ENCODE measurements at places on chromosomes 3 and 15.

GRCh38 chr3:157354722-157355121 is 81.9 kb upstream of the PTX3 start:
- DNase-seq, result no peak

DNA sequence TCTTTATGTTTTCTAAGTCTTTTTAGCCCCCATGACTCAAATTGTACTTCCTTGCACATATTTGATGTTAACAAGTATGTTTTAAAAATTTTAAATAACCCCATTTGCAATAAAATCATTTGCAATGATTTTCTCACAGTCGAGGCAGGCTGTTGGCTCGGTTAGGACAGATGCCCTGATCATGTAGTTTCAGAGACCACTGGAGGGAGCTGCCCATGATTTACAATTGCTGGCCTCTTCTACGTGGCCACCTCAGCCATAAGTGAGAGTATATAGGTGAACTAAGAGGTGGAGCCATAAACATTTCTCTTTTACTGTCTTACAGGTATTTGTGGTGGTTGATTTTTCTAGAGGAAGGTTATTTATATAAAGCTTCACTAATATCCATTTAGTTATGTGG is 1.7 kb downstream of the DTWD1 start:
- no peak for DNase-seq

- peak; percentile 77 for DNase-seq
Observed at GRCh38 chr3:10205451-10206165, 40.9 kb downstream of the IRAK2 start.

- DNase-seq, result no peak
Observed at GRCh38 chr3:31027914-31028313, 133.5 kb upstream of the GADL1 start.

GRCh38 chr3:182370949-182371348 is 422.4 kb upstream of the ATP11B start:
- no peak for DNase-seq

DNA sequence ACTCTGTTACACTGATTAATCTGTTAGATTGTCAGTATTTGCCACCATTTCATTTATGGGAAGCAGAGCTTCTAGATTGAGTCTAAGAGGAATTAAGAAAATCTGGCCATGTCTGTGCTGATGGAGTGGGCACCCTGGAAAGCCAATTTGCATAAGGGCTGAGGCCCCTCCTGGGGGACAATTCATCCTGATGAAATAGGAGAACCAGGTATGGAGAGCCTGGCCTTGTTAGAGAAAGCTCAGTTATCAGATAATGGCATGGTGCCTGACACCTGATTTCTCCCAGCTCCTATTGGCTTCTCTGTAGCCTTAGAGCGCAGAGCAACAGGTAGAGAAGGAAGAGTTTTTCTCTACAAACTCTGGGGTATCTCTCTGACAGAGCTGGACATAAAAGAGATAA is 114.2 kb downstream of the EBLN2 start:
- DNase-seq, result no peak

GRCh38 chr3:24828011-24828410 is 333.4 kb upstream of the THRB start:
- no peak for DNase-seq

- DNase-seq, result no peak
Observed at GRCh38 chr15:95662638-95663037, 667.9 kb upstream of the NR2F2 start.

DNA sequence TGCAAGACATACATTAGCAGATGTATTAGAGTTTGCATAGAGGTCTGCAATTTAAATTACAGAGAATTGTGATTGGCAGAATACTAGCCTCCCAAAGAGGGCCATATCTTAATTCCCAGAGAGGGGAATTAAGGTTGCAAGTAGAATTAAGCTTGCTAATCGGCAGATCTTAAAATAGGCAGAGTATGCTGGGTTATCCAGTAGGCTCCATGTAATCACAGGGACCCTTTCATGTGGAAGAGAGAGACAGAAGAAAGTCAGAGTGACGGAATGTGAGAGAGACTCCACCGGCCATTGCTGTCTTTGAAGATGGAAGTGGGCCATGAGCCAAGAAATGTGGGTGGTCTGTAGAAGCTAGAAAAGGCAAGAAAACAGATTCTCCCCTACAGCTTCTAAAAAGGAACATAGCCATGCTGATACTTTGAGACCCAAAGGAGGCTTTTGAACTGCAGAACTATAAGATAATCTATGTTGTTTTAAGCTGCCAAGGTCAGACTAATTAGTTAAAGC is 38.8 kb downstream of the IMPG2 start:
- DNase-seq, result no peak

DNA sequence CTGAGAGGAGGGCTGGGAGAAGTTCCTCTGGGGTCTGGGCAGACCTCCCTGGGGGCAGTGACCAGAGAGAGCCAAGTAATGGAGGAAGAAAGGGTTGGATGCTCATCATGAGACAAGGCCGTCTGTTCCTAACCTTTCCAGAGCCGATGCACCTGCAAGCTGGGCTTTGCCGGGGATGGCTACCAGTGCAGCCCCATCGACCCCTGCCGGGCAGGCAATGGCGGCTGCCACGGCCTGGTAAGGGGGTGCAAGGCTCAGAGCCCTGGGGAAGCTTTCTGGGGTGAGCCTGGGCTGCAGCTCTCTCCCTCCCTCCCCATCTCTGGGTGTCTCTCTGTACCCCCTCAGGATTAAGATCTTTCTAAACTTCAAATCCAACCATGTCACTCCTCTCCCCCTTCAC is 16.4 kb downstream of the STAB1 start:
- DNase-seq, result no peak

DNA sequence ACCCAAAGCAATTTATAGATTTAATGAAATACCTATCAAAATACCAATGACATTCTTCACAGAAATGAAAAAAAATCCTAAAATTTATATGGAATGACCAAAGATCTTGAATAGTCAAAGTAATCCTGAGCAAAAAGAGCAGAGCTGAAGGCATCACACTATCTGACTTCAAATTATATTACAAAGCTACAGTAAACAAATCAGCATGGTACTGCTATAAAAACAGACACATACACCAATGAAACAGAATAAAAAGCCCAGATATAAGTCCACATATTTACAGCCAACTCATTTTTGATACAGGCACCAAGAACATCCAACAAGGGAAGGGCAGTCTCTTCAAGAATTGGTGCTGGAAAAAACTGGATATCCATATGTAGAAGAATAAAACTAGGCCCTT is 54.9 kb upstream of the TMEM158 start:
- DNase-seq, result no peak

DNA sequence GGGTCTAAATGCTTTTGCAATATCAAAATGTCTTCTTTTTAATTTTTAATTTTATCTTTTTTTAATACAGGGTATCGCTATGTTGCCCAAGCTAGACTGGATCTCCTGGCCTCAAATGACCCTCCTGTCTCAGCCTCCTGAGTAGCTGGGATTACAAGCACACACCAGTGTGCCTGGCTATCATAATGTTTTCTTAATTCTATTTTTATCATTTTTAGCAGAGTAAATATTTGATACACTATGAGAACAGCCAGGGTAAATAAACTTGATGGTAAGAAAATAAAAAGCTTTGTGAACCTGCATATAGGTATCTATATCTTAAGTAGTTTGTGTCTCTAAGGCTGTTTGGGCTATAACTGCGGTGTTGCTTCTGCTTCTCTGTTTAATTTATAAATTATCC is 60.4 kb downstream of the IL12A start:
- no peak for DNase-seq

DNA sequence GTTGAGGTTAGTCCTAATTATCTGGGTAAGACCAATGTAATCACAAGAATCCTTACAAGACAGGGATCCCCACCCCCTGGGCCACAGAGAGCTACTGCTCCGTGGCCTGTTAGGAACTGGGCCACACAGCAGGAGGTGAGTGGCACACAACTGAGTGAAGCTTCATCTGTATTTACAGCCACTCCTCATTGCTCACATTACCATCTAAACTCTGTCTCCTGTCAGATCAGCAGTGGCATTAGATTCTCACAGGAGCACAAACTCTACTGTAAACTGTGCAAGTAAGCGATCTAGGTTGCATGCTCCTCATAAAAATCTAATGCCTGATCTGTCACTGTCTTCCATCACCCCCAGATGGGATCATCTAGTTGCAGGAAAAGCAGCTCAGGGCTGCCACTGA is 58.5 kb upstream of the CRBN start:
- DNase-seq, result no peak

DNA sequence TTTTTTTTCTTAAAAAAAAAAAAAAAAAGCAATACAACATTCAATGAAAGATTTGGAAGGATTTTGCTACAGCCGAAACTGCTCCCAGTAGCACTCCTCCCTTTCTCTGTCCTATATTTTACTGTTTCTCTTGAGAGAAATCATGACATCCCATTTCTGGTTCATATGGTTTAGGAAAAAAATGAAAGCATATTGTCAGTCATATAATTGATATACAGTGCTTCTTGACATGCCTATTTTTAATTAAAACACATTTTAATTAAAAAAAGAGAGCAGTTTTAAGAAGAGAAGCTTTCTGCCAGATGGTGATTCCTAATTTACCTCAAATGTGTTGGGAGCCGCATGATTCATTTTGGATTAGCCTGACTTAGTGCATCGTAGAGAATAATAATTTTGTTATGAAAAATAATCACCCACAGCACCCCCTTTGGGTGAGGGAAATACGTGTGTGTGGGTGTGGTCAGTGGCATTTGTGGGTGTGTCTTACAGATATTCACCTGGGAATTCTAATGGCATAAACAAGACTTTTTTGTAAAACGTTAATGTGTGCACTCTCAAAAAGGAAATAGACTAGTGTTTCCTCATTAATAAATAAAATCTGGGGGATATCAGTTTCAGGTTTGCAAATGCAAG is 544.5 kb downstream of the MFSD1 start:
- no peak for DNase-seq

DNA sequence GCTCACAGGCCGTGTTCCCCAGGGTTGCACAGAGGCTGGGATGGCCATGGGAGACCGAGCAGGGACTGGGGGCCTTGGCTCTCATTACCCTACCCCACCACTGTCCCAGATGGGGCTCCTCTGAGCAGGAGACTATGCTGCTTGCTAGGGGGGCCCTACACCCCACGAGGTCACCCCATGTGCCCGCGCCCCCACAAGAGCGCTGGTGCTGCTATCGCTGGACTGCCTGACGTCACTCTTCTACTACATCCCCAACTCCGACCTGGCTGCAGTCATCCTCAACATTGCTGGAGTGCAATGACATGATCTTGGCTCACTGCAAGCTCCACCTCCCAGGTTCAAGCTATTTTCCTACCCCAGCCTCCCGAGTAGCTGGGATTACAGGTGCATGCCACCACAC is 307.7 kb downstream of the ARRDC4 start:
- no peak for DNase-seq

DNA sequence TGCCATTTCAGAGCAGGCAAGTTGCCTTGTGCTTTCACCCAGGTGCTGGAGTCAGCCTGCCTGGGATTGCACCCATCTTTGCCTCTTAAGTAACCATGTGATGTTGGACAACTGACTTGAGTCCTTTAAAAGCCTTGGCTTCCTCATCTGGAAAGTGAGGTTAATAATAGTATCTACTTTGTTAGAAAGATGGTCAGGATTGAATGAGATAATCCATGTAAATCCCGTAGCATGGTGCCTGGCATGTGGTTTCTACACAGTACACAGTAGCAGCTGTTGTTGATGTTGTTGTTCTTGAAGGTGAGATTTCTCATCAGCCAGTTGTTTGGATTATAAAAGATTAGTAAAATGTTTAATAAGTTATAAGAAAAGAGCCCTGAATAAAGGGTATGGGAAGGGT is 48.8 kb downstream of the PSMD6 start:
- DNase-seq, result no peak

- no peak for DNase-seq
Observed at GRCh38 chr15:29672923-29673809, 149.1 kb downstream of the TJP1 start.

GRCh38 chr15:42045211-42045615 is 24.4 kb upstream of the PLA2G4E start:
- no peak for DNase-seq

- no peak for DNase-seq
Observed at GRCh38 chr3:23834082-23834870, 28.5 kb downstream of the UBE2E1 start.

GRCh38 chr15:41115652-41116115 is 396 bp downstream of the INO80 start:
- peak; percentile 80 for DNase-seq

GRCh38 chr3:159266779-159267178 is 464.9 kb downstream of the MFSD1 start:
- DNase-seq, result peak; percentile 14

DNA sequence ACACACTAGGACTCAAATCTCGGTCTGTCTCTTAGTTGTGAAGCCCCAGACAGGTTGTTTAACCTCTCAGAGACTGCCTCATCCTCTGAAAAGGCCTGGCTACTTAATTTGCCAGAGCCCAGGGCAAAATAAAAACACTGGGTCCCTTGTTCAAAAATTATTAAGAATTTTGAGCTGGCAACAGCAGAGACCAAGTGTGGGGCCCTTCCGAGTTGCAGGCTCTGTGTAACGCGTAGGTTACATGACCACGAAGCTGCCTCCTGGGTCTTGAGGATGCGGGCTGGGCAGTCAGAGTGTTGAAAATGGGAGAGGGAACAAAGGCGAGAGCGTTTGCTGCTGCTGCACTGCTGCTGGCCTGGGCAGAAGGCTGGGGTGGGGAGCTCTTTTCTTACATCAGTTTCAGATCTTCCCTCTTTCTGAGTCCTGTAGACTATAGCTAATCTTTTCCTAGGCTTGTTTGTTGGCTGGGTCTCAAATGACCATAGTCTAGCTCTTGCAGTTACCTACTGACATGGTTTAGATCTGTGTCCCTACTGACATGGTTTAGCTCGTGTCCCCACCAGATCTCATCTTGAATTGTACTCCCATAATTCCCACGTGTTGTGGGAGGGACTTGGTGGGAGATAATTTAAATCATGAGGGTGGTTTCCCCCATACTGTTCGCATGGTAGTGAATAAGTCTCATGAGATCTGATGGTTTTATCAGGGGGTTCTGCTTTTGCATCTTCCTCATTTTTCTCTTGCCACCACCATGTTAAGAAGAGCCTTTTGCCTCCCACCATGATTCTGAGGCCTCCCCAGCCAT is 49.9 kb downstream of the CLEC3B start:
- no peak for DNase-seq

- DNase-seq, result peak; percentile 39
Observed at GRCh38 chr15:90367576-90367975, 15.5 kb downstream of the ZNF774 start.

GRCh38 chr15:94175420-94175819 is 55.9 kb upstream of the MCTP2 start:
- no peak for DNase-seq

DNA sequence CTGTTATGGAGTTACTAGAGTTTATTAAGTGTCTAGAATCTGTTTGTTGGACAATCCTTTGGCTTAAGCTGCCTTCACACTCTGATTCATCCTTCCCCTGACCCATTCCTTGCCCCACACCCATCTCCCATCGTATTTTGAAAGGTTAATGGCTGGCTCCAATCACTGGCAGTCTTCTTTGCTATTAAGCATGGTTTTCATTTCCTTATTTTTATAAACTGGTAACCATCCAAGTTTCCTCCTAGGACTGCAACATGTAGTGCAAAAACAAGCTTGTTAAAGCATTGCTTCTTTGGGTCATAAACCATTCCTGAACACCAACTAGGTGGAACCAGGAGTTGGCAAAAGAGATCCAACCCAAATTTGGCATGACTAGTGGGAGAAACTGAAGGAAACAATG is 148.4 kb downstream of the DTWD1 start:
- DNase-seq, result no peak

GRCh38 chr3:194313560-194314387 is 37.4 kb downstream of the CPN2 start:
- no peak for DNase-seq
